ENCODE measurements at places on chromosomes 6 and 20.

DNA sequence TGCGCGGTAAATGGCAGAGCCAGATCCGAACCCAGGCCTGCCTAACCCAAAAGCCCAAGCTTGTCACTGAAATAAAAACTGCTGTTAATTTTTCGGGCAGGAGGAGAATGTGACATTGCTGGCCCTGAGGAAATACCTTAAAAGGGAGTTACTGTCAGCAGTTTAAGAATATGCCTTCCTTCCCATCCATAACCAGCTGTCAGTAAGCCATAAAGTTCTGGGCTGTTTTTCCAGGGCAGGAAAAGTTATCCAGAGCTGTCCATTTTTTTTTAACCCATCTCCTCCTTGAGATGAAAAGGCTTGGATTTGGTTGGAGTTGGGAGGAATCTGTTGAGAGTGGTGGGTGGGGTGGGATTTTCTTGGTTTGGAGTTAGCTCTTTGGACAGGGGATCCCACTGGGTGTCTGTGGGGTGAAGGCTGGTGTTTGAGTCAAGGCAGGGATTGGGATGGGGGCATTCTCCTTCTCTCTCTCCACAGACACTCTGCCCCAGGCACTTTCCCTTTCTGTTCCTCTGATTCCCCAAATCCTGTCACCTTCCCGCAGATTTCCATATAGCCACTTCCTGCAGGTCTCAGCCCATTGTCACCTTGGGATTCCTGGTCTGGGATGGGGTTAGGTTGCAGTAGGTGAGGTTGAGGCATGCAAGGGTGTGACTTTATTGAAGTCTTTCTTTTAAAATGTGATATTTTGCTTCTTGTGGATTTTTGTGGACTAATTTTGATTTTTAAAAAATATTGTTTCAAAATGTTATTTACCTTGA, 4.3 kb upstream of the KCNG1 start:
- DNase-seq, result no peak

DNA sequence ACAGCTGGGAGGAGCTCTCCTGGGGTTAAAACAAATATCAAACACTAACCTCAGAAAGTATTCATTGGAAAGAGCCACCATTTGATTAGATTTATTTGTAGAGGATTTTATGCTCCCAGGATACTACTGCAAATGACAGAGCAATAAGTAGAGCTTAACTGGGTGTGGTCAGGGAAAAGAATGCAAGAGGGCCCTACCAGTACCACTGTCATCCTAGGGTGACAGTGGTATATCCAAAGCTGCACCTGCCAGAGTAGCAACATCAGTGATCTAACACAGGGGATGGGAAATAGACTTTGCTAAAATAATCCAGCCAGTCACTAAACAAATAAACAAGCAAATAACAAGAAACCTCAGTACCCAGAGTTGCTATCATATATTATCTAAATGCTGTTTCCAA, 29.7 kb downstream of the ERGIC3 start:
- DNase-seq, result no peak

- no peak for DNase-seq
Observed at GRCh38 chr6:72248621-72249020, 362.3 kb downstream of the RIMS1 start.

DNA sequence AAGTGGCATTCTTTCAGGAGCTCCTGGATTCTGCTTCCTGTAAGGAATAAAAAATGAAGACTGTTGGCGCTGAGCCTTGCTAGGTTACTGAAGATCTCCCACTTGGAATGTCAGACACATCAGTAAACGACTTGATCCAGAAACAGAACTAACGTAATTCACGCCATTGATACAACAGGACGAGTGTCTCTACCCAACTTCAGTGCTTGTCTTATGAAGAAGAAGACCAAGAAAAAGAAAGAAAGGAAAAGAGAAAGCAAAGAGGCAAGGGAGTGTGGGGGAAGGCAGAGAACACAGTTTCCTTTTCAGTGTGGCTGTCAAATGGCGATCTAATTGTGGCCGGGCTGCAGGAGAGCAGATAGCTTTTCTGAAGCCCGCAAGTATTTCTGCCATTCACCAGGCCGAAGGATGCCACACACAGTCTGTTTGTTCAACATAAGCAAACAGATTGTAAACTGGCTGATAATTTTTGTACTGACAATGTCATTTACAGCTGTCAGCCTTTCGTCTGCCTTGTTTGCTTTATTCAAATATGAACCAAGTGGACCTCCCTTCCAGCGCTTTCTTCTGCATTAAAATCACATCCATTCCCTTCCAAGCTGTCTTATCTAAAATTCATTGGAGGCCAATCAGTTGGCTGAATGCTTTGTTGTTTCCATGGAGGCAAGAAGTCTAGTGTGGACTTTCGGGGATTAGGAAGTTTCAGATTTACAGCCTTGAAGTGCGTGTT, 180.6 kb downstream of the FOXA2 start:
- peak; percentile 78 for DNase-seq

DNA sequence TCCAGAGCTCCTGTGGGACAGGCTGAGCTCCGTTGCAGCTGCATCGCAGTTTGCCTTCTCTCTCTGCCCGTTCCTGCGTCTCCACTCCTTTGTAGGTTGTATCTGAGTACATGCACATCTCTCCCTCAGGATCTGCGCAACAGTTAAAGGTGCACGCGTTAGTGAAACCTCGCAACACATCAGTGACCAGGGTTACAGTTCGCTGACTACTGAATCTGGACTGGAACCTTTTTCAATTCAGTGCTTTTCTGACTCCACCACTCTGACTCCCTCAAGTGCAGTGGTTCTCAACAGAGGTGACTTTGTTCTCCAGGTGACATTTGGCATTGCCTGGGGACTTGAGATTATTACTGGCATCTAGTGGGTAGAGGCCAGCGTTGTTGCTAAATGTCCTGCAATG, 44.0 kb downstream of the UST start:
- DNase-seq, result no peak

DNA sequence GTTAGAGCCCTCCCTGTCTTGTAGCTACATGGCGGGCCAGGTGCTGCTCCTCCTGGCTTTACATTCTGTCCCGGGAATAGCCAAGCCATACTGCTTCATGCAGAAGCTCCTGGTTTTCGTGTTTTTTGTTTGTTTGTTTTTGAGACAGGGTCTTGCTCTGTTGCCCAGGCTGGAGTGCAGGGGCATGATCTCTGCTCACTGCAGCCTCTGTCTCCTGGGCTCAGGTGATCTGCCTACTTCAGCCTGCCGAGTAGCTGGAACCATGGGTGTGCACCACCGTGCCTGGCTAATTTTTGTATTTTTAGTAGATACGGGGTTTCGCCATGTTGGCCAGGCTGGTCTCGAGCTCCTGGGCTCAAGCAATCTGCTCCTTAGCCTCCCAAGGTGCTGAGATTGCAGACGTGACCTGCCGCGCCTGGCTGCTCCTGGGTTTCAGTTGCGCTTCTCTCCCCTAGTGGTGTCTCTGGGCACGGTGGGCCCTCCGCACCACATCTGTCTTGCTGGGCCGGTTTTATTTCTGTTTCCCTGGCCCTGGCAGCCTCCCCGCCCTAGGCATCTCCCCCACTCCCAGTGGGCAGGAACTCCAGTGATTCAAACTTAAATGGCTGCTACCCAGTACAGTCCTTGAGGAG, 12.9 kb downstream of the CDYL start:
- no peak for DNase-seq

DNA sequence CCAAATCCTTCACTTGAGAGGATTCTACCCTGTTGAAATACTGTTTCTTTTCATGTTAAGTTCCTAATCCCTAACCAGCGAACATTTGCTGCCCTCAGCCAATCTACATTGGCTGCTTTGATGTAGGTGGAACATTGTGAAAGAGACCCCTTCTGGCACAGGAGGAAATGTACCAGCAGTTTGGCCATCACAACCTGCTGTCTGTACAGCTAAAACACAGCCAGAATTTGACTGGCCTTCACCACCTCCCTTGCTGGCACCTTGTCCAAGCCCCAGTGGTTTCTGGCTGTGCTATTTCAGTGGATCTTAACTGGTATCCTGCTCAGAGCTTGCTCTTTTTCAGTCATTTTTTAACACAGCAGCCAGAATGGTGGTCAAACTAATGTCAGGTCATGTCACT, 202.1 kb upstream of the EPHA7 start:
- DNase-seq, result no peak

GRCh38 chr6:113352029-113352801, 504.9 kb upstream of the MARCKS start:
- no peak for DNase-seq

DNA sequence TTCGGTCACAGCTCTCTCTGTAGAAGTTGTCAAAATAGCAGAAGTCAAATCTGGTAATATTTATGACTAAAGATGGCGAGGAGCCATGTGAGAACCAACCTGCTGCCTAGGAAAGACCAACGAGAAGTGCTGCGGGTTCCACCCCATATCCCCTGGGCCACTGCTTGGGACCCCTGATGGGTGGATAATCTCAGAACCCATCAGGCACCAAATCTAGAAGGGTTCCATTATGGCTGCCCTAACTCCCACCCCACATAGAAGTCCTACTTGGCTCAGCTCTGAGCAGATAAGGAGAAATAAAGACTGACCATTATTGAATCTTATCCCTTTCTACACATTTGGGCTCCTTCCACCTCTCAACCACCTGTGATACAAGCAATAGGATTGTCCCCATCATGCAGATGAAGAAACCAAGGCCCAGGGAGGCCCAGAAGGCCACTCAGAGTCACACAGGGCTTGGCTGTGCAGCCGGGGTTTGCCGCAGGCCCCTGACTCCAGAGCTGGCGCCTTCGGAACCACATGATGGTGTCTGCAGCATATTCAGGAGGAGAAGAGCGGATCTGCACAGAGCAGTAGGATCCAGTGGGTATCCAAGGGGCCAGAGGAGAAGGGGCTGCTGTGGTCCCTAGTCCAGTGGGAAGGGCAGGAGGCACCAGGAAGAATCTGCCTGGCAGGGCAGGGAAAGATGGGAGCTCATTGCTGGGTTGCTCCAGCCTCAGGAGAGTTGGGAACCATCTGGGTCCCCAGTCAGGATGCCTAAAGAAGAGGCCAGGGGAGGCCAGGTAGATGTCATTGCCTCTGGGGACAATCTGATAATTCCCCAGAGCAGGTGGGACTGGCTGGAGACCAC, 9.6 kb upstream of the PCMTD2 start:
- DNase-seq, result no peak

DNA sequence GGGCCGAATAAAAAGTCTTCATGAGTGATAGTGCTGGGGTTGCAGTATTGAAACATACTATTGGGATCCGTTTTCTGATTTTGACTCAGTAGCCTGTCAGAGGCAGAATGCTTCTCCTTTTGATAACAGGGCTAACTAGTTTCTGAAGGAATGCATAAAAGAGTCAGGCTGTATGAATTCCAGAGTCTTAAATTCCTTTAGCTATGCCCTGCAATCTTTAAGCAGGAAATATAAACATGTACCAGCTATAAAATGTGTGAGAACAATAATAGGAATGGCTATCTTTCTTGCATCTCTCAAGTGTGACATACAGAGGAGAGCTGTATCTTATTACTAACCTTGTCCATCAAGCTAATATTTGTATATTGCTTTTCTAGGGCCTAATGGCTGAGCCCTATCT, 917.1 kb downstream of the KIF16B start:
- DNase-seq, result no peak

DNA sequence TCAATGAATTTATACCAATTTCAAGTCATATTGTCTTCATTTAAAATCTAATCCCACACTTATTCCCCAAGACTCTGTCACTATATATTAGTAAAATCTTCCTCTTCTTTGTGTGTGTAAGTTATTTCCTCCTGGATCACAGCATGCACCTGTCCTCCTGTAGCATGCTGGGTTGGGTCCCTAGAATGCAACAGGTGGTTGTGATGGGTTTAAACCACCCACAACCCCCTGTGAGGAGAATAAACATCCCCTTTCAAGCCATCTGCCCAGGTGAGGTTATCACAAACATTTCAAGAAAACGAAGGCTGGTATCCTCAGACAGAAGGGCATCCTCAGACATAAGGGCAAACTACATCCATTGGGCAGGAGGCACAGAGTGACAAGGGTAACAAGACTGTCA, 26.4 kb downstream of the DZANK1 start:
- no peak for DNase-seq

- DNase-seq, result no peak
Observed at GRCh38 chr6:162999575-163000285, 272.0 kb downstream of the PACRG start.

DNA sequence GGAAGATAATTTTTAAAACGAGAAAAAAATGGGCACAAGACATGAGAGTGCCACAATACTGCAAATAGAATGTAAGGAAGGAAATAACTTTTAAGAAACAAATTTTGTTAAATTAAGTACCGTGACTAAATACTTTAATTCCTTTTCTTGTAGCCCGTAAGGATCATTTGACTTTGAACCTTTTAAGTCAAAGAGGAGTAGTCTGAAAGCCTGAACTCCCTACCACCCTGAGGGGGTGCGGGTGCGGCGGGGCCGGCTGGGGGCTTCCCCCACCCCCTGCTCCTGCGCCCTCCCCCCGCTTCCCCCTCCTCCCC, 231 bp upstream of the PHACTR2 start:
- no peak for DNase-seq

- DNase-seq, result no peak
Observed at GRCh38 chr20:45181639-45182038, 6.9 kb downstream of the PI3 start.

DNA sequence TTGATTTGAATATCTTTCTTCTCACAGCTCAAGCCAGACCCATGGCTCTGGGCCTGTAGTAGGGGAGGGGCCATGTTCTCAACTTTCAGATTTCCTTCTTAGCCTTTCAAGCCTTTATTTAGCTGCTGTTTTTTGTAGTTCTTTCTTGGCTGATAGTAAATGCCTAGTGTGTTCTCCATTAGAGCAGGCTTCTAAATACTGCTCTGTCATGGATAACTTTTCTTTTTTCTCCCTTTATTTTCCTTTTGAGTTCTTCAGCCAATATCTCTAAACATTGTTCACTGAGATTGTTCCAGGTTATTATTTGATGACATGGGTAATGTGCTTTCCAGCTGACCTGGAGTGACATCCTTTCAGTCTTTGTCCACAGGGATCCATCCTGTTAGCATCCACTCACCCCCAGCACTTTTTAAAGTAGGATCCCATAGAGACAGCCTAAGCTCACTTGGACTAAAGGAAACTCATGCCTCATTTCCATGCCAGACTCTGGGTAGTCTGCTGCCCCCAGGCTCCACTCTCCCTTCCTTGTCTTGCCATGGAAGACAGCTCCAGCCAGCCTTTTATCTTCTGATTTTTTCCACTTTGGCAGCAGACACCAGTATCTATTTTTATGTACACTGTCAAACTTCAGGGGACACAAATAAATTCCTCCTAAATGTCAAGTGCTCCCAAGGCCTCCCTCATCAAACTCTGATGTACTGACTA, 645.6 kb downstream of the RNF144B start:
- no peak for DNase-seq

GRCh38 chr6:157063923-157064322, 259.4 kb downstream of the TMEM242 start:
- DNase-seq, result no peak

GRCh38 chr20:62826646-62827310, 9.9 kb downstream of the COL9A3 start:
- DNase-seq, result no peak

Measured in SHP77 (cell line).